ENCODE measurements at places on chromosomes 7 and 10. TPM values are rescaled to one million over a fixed set of nuclear protein-coding genes. Genes with fewer than 3 reads are reported as not detected.

HOGA1 gene
- total RNA-seq: not detected

CLEC5A gene
- total RNA-seq: 0.55 TPM

DNA sequence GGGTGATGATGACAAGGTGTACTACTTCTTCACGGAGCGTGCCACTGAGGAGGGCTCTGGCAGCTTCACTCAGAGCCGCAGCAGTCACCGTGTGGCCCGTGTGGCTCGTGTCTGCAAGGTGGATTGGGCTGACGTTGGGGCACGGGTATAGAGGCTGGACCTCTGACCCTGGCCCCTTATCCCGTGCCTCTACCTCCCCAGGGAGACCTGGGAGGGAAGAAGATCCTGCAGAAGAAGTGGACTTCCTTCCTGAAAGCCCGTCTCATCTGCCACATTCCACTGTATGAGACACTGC is 8.4 kb downstream of the MRPL43 start:
- no peak for DNase-seq

ANKRD7 gene
- not detected for total RNA-seq
